ENCODE measurements at places on chromosomes 13 and 19. TPM values are rescaled to one million over a fixed set of nuclear protein-coding genes. Genes with fewer than 3 reads are reported as not detected.
A peak's percentile ranks its signal among the peaks of the same experiment; 100 is the strongest.

Gene CNN1
- 870 TPM for total RNA-seq

Gene IGFL1
- total RNA-seq: not detected

Gene PLPP2
- total RNA-seq: 4.9 TPM

Gene LGALS4
- total RNA-seq: 0.51 TPM

Gene ZNF772
- total RNA-seq: 14.6 TPM

Gene RFPL4AL1
- not detected for total RNA-seq

Gene TLE6
- 1.1 TPM for total RNA-seq

Gene TMC4
- 31.0 TPM for total RNA-seq

Gene FCHO1
- 3.8 TPM for total RNA-seq

Gene ZNF547
- 5.7 TPM for total RNA-seq

Gene SIGLEC7
- not detected for total RNA-seq

Gene MTUS2
- 3.6 TPM for total RNA-seq

DNA sequence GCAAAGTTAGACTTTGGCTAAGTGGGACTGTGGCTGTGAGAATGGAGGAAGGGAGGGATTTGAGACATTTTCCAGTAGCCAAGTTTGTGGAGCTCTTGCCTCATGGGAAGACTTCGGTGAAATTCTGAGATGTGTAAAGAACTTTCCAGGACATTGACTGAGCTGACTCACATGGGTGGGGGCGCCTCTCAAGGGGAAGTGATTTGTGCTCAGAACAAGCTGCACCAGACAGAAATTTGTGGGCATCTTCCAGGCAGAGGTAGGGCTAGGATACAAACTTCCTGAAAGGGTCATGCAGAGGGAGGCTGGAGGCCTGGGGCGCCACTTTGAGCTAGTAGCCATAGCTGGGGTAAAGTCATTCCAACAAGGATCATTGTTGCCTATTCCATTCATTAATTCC, 9.8 kb upstream of the SIGLEC10 start:
- no peak for DNase-seq

DNA sequence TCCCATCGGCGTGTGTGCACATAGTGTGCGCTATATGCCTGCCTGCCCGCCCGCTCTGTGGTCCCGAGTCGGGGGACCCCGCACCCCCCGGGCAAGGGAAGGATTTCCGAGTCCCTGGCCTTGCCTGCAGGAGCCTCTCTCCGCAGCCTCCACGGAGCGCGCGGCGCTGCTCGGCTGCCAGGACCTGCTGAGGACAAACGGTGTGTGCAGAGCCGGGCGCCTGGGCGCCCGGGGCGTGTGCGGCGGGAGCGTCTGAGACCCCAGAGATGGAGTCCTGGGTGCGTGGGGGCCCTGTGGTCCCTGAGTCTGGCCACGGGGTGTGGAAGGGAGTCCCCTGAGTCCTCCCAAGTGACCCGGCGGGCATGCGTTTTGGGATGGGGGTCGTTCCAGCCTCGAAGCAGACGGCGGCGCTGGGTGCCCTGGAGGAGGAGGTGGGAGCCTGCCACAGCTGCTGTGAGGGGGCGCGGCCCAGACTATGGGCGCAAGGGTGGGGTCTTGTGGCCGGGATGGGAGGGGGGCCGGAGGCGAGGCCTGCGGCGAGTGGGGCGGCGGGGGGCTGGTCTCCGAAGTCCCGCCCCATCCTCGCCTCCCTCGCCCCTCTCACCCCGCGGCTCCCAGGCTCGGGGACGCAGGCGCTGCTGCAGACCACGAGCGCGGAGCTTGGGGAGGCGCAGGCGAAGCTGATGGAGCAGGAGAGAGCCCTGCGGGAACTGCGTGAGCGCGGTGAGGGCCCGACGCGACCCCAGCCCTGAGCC, 25.3 kb downstream of the CLEC4M start:
- no peak for DNase-seq

DNA sequence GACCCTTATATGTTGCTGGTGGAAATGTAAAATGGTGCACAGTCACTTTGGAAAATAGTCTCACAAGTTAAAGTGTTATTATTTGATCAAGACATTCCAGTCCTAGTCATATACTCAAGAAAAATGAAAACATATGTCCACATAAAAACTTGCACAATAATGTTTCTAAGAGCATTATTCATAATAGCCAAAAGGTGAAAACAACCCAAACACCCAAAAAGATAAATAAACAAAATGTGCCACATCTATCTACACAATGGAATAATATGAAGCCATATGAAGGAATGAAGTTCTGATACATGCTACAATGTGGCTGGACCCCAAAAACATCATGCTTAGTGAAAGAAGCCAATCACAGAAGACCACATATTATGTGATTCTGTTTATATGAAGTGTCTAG, 14.4 kb upstream of the AKAP8 start:
- no peak for DNase-seq

- DNase-seq: no peak
These were observed 129.5 kb upstream of the SLC10A2 start for GRCh38 chr13:103195762-103196161.

- DNase-seq: peak; percentile 86
These were observed 35.7 kb downstream of the TSKS start for GRCh38 chr19:49727217-49728030.

- DNase-seq: no peak
These were observed 745.2 kb downstream of the PCDH17 start for GRCh38 chr13:58376775-58377174.

GRCh38 chr13:18952225-18953016, 229.2 kb downstream of the TUBA3C start:
- no peak for DNase-seq

DNA sequence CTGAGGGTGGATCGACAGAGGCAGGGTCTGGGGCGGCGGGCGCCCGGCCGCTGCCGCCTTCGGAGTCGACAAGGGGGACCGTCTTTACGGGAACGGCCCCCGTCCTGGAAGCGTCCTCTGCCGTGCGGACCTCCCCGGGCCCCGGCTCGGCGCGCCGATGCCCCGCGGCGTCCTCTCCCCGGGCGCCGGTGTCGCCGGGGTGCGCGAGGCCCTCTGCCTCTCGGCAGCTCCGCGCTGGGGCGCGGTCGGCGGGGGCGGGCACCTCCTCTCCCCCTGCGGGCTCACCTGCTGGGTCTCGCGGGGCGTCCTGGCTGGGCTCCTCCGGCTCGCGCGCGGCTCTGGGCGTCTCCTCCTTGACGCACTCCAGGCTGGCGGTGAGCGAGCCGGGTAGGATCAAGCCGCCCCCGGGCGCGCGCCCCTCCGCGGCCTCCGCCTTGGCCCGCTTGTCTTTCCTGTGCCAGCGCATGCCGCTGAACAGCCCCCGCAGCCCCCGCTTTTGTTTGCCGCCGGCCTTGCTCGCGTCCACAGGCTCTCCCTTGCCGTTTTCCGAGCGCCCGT, 1.5 kb downstream of the AMER2 start:
- no peak for DNase-seq

- DNase-seq: no peak
These were observed 1.1 kb downstream of the NAXD start for GRCh38 chr13:110616103-110617101.

- no peak for DNase-seq
These were observed 22.4 kb downstream of the SIPA1L3 start for GRCh38 chr19:37929355-37929923.

- DNase-seq: no peak
These were observed 17.8 kb upstream of the LGALS16 start for GRCh38 chr19:39637891-39638290.

- no peak for DNase-seq
These were observed 113.0 kb downstream of the SOX1 start for GRCh38 chr13:112179995-112180394.

DNA sequence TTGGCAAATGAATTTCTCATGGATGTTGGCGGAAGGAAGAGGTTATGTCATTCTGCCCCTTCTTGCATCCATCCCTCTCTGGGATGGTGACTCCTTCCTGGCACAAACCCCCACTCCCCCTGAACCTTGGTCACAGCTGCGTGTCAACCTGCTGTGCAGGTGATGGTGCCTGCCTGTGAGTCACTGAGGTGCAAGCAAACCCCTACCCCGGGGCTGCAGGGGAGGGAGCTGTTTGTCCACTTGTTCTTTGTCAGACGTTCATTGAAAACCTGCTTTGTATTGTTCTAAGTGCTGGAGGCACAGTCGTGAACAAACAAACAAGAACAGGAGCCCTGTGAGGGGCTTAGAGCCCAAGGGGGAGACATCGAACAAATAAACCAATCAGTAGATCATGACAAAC, 2.0 kb upstream of the GAPDHS start:
- DNase-seq: no peak

- no peak for DNase-seq
These were observed 6.1 kb downstream of the RNF126 start for GRCh38 chr19:656751-657559.

DNA sequence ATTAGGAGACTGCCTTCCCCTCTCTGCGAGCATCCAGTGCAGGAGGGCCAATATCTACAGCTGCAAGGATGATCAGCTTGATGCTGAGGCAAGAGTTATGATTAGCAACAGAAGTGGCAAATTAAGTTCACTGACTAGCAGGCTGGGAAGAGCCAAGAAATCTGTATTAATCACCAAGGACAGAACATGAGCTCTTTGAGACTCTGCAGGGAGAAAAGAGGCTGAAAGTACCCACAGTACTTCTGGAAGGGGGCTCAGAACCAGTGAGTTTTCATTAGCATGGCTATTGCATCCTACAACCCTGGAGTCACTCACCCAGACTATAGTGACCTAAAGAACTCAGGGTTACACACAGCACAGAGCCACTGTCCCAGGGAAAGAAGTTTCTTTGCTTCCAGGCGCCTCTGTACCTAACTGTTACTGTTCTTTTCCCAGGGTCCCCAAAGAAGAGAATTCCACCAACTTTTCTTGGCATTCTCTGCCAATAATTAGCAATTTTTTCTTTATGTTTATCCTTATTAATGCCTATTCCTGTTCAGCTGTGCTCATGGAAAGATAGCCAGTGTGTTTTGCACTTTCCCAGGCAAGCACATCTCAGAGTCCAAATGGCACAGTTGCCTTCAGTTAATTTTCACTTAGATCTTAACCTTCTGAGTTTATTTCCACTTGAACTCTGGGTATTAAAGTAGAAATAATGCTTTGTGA, 25.8 kb upstream of the MEDAG start:
- DNase-seq: no peak

DNA sequence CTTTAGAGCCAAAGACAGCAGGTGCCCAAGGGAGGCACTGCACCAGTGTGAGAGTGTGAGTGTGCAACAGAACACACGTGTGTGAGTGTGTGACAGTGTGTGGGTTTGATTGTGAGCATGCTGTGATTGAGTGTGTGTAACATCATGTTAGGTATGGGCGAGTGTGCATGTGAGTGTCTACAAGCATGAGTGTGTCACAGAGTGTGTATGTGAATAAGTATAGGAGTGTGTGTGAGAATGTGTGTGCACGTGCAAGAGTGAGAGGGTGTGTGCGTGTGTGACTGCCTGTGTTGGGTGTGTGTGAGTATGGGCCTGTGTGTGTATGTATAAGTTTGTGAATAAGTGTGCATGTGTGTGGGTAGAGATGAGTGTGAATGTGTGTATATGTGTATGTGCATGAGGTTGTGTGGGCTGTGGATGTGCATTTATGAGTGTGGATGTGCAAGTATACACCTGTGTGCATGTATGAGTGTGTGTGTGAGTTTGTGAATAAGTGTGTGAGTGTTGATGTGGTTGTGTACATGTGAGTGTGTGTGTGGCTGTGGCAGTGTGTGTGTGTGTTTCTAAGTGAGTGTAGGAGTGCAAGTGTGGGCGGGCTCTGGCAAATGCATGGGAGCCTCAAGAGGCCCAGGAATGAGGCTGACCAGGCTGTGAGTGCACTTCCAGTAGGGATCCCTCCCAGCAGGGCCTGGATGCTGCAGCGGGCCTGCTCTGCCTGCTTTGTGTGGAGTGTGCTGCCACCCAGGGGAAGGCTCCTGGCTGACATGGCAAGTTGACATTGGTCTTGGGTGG, 198.4 kb downstream of the COL4A1 start:
- peak; percentile 78 for DNase-seq

- DNase-seq: no peak
These were observed 236.7 kb upstream of the SLITRK1 start for GRCh38 chr13:84118839-84119409.

DNA sequence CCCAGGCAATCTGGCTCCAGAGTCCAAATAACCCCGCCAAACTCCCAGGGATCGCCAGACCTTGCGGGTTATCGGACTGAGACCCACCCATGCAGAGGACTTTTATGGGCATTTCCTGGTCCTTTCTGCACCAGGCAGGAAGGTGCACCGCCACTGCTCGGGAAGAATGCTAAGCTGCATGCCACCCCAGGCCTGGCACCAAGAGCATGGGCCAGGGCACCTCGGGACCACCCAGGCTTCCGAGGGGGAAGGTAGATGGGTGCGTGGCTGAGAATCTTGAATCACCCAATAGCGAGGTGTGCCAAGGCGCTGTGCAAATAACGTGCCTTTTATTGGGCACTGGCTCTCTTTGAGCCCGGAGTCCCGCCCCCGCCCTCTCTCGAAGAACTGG, 422 bp upstream of the ZNF575 start:
- DNase-seq: peak; percentile 60

DNA sequence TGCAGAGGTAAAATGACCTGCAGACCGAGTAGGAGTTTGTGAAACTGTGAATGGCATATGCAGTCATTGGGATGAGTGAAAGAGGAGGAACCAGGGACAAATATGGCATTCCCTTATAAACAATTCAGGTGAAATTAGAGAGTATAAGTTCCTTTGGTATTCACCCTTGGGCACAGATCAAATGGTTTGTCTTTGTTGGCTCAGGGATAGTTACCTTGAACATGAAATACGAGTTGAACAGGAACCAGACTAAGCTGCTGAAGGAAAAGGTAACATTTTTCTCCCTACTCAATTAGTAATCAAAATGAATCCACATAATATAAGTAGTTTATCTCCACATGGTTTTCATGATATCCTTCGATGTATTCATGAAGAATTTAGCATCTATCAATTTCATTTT, 50.5 kb downstream of the SLITRK1 start:
- DNase-seq: no peak

DNA sequence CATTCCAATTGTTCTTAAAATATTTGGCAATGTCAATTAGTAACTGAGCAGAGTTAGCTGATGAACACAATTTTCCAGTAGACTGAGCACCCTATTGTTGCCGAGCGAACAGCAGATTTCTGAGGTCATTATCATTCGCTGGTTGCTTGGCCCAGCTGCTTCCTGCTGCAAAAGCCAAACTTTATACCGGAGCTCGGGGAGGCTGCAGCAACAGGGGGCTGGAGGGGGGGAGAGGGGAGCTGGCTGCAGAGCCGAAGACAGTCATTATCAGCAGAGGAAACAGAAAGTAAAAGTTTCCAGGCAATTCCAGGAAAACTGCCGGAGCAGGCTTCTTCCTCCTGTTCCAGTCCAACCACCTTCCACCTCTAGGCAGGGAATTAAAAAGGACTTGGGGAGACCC, 77.9 kb downstream of the ZNF536 start:
- peak; percentile 40 for DNase-seq

- no peak for DNase-seq
These were observed 863 bp downstream of the AURKC start for GRCh38 chr19:57231686-57232085.

All from uterus (tissue), 4 donors.